HFFc6 (cell line): ENCODE measurements at places on chromosomes 1 and 21. TPM values are rescaled to one million over a fixed set of nuclear protein-coding genes. Genes with fewer than 3 reads are reported as not detected.

Gene LCE2C
- total RNA-seq, result not detected in 3 replicates

Gene C1orf115
- total RNA-seq, result 0.08 to 0.50 TPM (median 0.39 TPM) in 3 replicates

GRCh38 chr1:162976628-162977027 is 92.5 kb upstream of the RGS4 start:
- DNase-seq, result no peak

DNA sequence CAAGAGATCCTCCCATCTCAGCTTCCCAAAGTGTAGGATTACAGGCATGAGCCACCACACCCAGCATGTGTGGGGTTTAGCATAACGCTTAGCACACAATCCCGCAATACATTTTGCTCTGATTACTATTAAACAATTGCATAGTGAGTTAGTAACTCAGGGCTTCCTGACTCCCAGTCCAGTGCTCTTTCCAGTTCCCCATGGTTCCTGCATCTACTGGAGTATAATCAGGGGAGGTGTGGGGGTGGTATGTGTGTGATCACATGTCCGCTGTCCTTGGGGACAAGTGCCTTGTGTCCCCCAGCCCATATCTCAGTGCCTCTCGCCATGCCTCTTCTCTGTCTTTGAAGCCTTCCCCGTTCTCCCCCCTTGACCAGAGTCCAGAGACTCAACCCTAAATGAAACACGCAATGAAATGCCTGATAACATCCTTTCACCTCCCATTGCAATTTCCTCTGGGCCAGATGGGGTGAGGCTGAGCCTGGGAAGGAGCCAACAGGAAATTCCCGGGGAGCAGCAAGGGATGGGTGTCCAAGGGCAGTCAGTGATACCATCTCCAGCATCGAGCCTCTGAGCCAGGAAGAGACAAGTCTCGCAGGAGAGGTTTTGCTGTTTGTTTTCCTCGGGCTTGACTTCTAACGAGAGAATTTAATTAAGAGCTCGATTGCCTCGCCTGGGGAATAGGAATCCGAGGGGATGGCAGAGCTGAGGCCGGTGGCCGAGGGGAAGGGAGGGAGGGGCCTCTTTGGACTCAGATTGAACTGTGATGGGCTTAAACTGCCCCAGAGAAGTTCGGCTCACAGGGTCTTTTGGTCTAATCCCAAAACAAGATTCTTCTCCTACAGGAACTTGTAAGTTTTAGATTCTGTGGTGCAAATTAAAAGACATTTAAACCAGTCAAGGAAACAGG is 7.7 kb upstream of the HTR1D start:
- peak; percentile 85 for DNase-seq

DNA sequence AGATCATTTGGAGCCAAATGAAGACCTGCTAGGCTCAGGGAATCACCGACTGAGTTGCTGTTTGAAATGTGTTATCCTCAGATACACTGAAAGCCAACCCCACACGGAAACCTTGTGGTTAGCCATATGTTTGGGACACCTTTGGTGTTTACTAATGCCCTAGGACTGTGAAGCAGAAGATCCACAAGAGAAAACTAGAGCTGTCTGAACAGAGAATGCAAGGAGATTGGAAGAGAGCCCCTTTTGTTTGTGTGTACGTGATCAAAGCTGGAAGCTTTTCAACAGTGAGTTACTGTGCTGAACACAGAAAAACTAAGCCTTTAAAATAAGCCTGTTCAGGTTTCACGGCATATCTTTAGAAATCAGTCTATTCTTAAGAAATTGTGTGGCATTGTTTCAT is 908.2 kb upstream of the ADGRL2 start:
- DNase-seq, result no peak

GRCh38 chr1:156268336-156268735 is 14.3 kb downstream of the SMG5 start:
- DNase-seq, result no peak

DNA sequence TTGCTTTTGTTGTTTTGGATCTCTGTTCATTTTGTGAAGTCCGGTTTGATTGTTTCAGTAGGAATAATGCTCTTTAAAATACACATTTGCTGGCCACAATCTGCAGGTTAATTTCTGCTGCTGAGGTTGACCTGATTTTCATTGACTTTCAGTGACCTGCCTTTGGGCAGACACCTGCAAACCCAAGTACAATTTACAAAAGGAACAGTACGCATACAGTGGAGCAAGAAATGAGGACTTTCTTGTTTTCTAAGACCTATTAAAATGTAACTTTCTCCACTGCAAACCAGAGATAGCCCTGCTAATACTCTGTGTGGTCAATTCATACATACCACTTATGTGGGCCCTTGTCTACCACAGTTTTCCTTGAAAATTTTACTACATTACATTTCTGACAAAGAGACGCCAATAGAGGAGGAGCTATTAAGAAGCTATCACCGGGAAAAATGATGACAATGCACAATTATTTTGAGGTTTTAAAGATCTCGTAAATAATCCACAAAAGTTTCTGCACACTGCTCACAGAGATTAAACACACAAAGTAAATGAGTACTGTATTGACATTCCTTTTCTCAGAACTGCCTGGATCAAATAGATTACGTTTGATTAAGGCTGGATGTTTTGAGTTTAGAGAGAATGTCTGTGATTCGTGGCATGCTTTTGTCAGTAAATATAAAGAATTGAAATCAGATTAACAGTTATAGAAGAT is 141.9 kb downstream of the SDCCAG8 start:
- DNase-seq, result no peak
